ENCODE measurements at places on chromosomes 1 and 21.

DNA sequence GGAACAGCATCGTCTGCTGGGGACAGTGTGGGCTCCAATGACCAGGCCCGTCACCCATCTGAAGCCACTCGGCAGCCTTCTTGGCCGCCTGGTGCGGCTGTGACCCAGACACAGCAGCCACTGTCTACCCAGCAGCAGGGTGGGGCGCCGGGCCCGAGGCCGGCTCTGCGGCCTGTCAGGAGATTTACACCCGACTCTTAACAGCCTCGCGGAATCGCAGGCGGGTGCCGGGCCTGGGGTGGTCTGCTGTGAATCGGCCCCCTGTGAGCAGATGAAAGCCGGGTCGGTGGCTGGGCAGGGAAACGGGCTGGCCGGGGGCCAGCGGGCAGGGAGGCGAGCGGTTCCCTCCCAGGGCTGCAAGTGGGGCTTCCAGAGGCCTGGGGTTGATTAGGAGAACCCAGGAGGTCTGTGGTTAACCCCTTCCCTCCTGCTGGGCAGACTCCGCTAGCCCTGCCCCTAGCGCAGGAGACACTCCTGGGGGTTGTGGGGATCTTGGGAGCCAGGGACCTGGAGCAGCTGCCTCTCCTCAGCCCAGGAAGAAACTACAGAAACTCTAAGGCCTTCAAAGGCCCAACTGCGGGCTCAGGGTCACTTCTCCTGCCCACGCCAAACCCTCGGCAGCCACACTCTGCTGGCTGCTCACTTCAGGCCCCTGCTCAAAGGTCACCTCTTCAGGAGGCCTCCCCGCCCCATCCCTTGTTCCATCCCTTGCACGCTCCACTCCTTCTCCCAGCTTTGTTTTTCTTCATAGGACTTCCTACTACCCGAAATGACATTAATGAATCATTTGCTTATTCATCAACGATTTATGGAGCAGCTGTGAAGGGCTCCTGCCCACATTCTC is 15.6 kb downstream of the RUNX3 start:
- DNase-seq = no peak

GRCh38 chr21:32192291-32193097 is 86.4 kb downstream of the MIS18A start:
- no peak for DNase-seq

- peak; percentile 34 for DNase-seq
Observed at GRCh38 chr1:20775700-20776099, 11.4 kb downstream of the HP1BP3 start.

- DNase-seq = no peak
Observed at GRCh38 chr1:208059409-208060001, 148.6 kb upstream of the CD34 start.

- peak; percentile 43 for DNase-seq
Observed at GRCh38 chr1:41806472-41807155, 112.1 kb downstream of the HIVEP3 start.
